ENCODE measurements at places on chromosomes 5 and 9. TPM values are rescaled to one million over a fixed set of nuclear protein-coding genes. Genes with fewer than 3 reads are reported as not detected.
A peak's percentile ranks its signal among the peaks of the same experiment; 100 is the strongest.

GRCh38 chr5:98749046-98749445, 24.4 kb upstream of the RGMB start:
- H3K27me3 ChIP-seq: no peaks in the 10 kb centered on the region
- DNase-seq: no peak
- H3K4me3 ChIP-seq: no peak overlapping the region
- 0 out of 2 replicates have a peak, but pooled peaks cover under 1% of the 10 kb centered on the region for H3K4me1 ChIP-seq
- no peak overlapping the region for H3K27ac ChIP-seq

DNA sequence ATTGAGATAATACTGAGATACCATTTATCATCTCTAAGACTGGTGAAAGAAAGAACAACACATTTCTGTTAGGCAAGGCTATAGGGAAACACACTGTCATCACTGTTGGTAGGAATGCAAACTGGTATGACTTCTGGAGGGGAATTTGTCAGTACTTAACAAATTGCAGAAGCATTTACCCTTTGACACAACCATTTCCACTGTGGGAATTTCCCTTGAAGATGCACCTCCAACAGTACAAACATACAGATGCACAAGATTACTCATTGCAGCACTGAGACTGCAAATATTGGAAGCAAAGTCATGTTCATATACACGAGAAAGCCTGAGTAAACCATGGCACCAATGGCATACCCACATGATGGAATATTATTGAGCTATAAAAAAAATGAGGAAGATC, 17.6 kb downstream of the GM2A start:
- H3K4me1 ChIP-seq: peaks cover 7% of the 10 kb centered on the region
- DNase-seq: peak; percentile 60
- H3K27me3 ChIP-seq: no peaks in the 10 kb centered on the region
- no peaks in the 10 kb centered on the region for H3K36me3 ChIP-seq

GRCh38 chr5:10459080-10460055, 17.7 kb downstream of the ROPN1L start:
- no peak overlapping the region for H3K27ac ChIP-seq

GRCh38 chr9:87792831-87793288, 66.9 kb downstream of the CTSL start:
- peaks cover 70% of the 10 kb centered on the region for H3K4me1 ChIP-seq
- no peaks in the 10 kb centered on the region for H3K36me3 ChIP-seq
- peak; percentile 98 for DNase-seq
- peak overlapping the region; percentile 100 for H3K27ac ChIP-seq
- H3K4me3 ChIP-seq: peak overlapping the region; percentile 48

- DNase-seq: peak; percentile 41
- no peaks in the 10 kb centered on the region for H3K36me3 ChIP-seq
- no peak overlapping the region for H3K4me3 ChIP-seq
- no peaks in the 10 kb centered on the region for H3K4me1 ChIP-seq
- H3K27ac ChIP-seq: no peak overlapping the region
These were observed 79.0 kb downstream of the AK8 start for GRCh38 chr9:132798817-132799790.

GRCh38 chr9:86202338-86202882, 57.0 kb downstream of the C9orf153 start:
- DNase-seq: peak; percentile 52
- H3K4me3 ChIP-seq: no peak overlapping the region
- no peaks in the 10 kb centered on the region for H3K4me1 ChIP-seq
- H3K27me3 ChIP-seq: no peaks in the 10 kb centered on the region
- H3K27ac ChIP-seq: no peak overlapping the region

DNA sequence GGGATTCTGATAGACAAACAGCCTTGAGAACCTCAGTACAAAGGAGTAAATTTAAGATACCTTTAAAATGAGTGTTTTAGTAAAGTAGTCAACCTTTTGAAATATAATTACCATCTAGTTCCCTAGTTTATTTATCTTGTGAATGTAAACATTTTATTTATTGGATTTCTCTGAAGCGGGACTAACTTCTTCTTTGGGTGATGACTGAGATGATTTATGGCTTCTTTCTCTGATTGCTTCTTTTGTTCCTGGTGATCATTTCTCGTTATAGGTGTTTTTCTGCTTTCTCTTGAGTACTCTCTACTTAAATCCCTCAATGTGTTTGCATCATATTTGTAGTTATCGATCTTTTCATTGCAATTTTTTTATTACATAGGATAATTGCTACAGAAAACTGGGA, 33.2 kb downstream of the PRDM6 start:
- no peaks in the 10 kb centered on the region for H3K36me3 ChIP-seq
- no peaks in the 10 kb centered on the region for H3K27me3 ChIP-seq
- peaks cover 3% of the 10 kb centered on the region for H3K4me1 ChIP-seq

GRCh38 chr9:136990242-136990911, 1.8 kb upstream of the PAXX start:
- 0 out of 2 replicates have a peak, but pooled peaks cover 5% of the 10 kb centered on the region for H3K4me1 ChIP-seq
- DNase-seq: no peak
- H3K4me3 ChIP-seq: no peak overlapping the region
- H3K27me3 ChIP-seq: no peaks in the 10 kb centered on the region
- H3K27ac ChIP-seq: no peak overlapping the region

GRCh38 chr9:76369583-76369982, 24.6 kb downstream of the RFK start:
- no peak overlapping the region for H3K4me3 ChIP-seq
- no peaks in the 10 kb centered on the region for H3K36me3 ChIP-seq

GRCh38 chr9:89743216-89743572, 138.4 kb downstream of the GADD45G start:
- H3K27me3 ChIP-seq: peaks cover 79% of the 10 kb centered on the region
- no peaks in the 10 kb centered on the region for H3K36me3 ChIP-seq
- DNase-seq: no peak
- H3K4me1 ChIP-seq: no peaks in the 10 kb centered on the region
- no peak overlapping the region for H3K4me3 ChIP-seq
- H3K27ac ChIP-seq: no peak overlapping the region

DNA sequence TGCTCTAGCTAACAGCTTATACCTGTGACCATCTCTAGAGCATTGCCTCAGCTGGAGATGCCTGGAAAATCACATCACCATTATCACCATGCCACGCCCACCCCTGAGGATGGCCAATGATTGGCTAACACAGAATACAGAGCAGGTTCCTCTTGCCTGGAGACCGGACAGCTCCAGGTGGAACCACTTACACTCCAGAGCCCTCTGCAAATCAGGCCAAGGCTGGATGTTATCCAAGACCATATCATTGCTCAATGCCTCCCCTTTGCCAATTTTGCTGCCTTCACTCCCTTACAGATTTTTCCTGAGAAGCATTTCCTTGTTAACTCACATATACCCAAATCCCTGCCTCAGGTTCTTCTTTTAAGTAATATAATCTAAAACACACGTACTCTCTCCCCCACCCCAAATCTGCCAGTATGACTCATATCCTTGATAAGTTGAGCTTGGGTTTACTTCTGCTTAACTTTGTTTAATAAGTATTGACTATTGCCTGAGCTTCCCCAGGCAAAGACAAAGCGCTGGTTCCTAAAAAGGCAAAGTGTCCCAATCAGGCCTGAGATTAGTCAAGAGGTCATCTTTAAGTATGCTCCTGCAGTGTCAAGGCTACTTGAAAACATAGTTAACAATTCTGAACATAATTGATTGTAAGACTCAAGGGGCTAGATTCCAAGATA, 309.6 kb downstream of the EPB41L4A start:
- H3K27ac ChIP-seq: no peak overlapping the region
- H3K4me3 ChIP-seq: no peak overlapping the region
- DNase-seq: no peak
- H3K27me3 ChIP-seq: no peaks in the 10 kb centered on the region
- H3K4me1 ChIP-seq: no peaks in the 10 kb centered on the region

Gene RNF208
- total RNA-seq: 38.0 TPM

Gene PIP5KL1
- 22.5 TPM for total RNA-seq

Gene SLC34A1
- total RNA-seq: not detected

Gene PDE6A
- 0.50 TPM for total RNA-seq
